ENCODE measurements at places on chromosomes 13 and 19.

DNA sequence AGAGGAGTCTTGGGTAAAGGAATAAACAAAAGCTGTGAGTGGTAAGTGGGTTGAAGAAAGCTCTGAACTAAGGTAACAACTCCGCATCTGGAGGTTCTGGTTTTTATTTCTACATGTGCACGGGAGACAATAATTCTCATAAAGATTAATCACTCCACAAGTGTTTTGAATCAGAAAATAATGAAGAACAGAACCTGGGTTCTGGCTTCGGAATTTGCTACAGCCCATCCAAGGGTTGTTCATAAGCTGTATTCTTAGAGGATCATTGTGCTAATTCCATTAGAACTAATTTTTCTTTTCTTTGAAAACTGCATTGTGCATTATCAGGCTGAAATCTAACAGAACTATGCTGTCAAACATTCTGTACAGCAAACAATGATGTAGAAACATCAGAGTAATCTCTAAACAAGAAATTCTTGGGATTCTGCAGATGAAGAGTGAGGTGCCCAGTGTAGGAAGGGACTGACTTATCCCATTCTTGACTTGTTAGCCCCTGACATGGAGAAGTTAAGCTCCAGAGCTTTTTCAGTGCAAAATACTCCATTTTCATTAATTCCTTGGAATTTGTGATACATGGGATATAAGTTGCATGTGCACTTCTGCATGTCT, 368.2 kb downstream of the COG6 start:
- no peak for DNase-seq

- no peak for DNase-seq
These were observed 66.3 kb downstream of the IRS2 start for GRCh38 chr13:109719962-109720646.

GRCh38 chr13:32910530-32910929, 105.7 kb upstream of the KL start:
- DNase-seq = no peak

DNA sequence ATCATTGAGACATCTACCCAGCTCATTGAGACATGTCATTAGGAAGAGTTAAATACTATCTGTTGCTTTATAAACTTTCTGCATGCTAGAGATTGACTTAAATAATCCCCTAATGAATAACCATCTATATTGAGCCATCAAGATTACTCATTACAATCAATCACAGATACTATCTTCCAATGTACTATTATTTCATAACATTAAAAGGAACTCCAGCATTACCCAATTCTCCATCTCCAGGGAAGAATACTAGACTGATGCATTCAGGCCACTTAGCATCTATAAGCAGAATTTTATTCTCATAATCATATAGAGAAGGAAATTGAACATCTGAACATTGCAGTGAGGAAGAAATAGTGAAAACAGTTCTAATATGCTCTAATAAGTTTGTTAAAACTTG, 8.0 kb downstream of the EPSTI1 start:
- DNase-seq = no peak

DNA sequence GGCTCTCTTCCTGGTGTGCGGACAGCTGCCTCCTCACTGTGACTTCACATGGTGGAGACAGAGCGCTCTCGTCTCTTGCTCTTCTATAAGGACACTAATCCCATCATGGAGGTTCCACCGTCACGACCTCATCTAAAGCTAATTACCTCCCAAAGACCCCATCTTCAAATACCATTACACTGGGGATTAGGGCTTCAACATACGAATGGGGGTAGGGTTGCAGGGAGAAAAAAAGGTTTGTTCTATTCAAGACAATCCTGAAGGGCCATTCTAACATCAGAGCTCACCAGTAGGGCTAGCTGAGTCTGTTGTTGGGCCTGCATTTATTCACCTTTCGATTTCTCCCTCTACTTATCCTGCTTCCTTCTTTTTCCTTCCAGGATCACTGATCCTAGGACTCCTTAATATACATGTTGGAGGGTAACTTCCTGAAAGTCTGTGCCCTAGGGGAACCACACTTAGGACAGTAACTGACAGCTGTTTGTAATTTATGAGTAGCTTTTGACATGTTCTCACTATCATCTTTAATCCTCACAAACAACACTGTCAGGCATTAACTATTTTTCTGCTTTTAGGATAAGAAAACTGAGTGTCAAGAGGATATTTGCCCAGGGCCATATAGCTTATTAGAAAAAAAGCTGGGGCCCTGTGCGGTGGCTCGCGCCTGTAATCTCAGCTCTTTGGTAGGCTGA, 18.8 kb upstream of the GTF2F2 start:
- DNase-seq = no peak

GRCh38 chr19:6743066-6743465, 3.6 kb downstream of the TRIP10 start:
- DNase-seq = no peak

DNA sequence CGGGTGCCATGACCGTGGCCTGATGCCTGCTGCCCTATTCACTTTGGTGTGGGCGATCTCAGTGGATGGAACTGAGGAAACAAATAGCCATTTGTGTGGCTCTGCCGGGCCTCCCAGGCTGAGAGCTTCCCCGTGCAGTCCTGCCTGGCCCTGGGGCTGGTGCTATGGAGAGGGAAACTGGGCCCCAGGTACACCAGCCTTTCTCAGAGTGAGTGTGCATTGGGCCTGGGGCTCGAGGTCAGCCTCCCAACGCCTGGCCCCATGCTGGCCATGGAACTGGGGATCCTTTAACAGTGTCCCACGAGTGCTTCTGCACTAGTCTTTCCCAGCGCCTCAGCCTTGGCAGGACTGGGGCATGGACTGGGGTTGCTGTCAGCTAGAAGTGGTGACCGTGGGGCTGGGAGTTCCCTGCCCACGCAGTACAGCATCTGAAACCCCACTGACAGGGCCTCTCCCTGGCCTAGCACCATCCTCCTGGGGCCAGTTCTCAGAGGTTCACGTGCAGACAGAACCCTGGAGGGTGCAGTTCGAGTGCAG, 10.5 kb downstream of the PLEKHF1 start:
- no peak for DNase-seq

DNA sequence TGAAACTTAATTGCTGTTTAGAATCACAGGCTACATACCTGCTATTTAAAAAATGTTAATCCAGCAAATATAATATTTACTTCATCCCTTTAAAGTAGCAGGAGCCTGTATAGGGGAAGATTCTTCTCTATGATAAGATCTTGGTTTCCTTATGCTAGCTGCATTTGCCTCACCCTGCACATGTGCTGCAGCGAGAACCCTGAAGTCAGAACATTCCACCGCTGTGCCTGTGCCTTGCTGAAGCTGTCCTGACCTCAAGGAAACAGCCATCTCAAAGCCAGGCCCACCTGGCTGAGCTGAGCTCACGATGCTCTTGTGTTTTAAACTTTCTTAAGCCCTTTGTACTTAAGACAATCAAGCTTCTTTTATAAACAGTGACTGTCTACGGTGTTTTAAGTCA, 355.0 kb upstream of the PCDH20 start:
- no peak for DNase-seq

DNA sequence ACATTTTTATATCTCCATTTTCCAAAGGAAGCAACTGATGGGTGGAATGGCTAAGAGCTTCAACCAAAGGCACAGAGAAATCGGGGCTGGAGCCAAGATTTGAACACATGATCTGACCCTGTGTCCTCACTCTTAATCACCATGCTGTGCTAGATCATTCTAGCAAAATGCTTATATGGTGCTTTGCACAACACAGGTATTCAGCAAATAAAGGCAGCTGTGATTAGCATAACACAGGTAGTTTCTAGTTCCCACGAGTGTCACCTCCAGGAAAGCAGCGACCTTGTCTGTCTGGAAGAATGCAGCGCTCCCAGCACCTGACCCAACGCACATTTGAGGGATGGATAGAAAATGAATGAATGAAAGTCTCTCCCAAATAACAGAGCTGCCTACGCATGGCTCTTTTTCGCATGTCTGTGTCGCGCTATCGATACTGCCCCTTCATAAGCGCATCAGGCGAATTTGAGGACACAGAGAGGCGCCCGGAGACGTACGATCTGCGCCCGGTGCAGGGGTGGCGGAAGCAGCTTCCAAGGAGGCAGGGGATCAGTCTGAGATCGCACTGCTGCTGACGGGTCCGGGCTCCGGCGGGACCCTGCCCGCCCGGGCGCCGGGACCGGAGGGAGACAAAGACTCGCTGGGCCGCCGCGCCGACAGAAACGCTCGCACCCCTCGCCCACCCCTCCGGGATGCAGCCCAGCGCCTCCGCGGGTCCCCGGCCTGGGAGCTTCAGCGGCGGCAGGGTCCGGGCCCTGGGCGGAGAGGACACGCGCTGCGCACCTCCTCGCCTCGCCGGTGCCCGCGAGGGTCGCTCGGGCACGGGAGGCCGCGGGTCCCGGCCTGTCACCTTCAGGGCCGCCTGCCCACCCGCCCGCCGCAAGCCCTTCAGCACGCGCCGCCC, 609 bp downstream of the EPS15L1 start:
- no peak for DNase-seq

- no peak for DNase-seq
These were observed 23.8 kb upstream of the CBY2 start for GRCh38 chr13:45678282-45678681.

- no peak for DNase-seq
These were observed 4.9 kb downstream of the CCDC122 start for GRCh38 chr13:43874504-43875092.

- no peak for DNase-seq
These were observed 5.6 kb upstream of the AMH start for GRCh38 chr19:2243274-2244124.

DNA sequence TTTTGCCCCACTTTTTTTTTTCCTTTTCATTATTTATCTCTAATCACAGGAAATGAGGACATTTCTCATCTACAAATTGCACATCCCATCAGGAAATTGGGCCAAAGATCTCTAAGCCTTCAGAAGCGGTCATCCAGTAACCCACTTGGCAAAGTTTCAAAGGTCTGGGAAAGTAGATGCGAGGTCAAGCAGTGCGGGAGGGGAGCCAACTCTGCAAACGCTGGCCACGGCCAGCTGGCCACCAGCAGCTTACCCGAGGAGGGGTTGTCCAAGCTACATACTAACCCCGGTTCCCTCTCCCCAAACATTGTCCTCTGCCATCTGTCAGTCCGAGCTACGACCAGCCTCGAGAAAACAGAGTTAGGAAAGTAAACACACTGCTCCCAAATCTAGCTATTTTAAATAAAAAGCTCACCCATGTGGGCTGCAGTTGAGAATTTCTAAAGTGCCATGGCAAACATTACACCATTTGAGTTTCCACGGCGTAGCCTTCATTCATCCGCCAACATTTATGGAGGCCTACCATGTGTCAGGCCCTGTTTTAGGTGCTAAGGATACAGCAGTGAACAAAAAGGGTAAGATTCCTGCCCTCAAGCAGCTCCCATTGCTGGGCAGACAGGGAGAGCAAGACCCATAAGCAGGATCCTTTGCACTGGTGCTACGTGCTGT, 11.5 kb downstream of the FFAR2 start:
- DNase-seq = no peak

DNA sequence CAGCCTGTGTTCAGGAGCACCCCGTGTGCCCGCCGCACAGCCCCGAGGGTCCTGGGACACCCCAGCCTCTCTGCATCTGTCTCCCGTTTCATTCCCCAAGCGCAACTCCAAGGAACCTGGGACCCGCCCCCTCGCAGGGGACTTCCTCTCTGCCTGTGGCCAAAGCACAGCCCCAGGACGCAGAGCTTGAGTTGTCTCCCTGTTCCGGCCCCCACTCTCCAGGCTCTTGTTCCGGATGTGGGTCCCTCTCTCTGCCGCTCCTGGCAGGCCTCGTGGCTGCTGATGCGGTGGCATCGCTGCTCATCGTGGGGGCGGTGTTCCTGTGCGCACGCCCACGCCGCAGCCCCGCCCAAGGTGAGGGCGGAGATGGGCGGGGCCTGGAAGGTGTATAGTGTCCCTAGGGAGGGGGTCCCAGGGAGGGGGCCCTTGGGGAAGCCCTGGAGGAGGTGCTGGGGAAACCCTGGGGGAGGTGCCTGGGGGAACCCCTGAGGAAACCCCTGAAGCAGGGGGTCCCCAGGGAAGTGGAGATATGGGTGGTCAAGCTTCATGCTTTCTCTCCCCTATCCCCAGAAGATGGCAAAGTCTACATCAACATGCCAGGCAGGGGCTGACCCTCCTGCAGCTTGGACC, 1.3 kb downstream of the HCST start:
- DNase-seq = peak; percentile 88

DNA sequence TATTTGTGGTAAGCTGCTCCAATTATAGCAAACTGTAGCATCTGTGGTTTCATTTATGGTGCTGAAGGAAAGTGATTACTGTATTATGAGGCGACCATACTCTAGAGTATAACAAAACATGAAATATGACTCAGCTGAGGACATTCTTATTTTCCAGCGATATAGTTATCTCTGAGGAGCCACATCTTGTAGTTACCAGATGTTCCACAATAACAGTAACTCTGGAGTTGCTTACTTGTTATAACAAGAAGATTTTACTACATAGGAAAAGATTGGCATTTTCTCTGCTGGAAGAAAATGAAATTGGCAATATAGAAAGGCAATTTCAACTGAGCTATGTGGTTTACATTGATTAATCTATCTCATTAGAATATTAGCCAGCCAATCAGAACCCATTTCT, 1634.2 kb downstream of the PCDH9 start:
- DNase-seq = no peak

- no peak for DNase-seq
These were observed 11.6 kb downstream of the TPM4 start for GRCh38 chr19:16087940-16088339.

- no peak for DNase-seq
These were observed 69.4 kb downstream of the TEX29 start for GRCh38 chr13:111389621-111390521.

DNA sequence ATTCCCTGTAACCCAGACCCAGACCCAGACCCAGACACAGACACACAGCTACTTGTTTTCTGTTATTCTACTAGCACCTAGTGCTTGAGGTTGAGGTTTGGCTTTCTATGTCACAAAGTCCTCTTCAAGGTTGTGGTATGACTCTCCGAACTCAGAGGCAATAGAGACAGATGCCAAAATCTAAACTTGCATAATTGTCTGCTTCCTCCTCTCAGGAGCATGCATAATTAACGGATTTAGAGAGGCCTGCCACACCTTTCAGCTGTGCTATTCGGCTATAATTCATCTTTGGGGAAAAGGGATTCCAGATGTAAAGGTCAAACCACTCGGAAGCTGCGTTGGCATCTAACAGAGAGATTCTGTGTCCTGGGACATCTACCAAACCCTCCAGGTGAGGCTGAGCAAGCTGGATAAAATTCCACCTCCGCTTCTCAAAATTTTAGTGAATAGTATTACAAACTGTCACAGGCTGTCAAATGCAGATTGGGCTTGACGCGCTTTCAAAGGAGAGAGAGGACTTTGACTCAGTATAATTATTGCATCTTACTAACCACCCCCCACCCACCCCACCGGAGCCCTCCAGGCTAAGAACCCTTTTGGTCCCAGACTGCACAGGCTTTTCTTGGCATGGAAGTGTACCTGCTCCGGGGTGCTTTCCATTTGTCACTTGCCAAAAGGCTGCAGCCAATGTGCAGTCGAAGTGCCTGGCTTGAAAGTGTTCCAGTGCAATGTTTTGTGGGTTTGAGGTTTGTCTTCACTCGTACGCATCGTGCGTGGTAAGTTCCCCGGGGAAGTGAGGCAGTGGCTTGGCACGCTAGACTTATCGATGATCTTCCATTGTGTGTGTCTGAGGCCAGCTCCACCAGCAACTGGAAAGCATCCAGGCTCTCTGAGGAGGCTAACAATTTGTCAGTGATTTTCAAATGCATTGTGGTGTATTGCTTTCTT, 194.1 kb downstream of the TDRD3 start:
- DNase-seq = no peak
